ENCODE measurements at places on chromosomes 1 and 21.

GRCh38 chr1:3598051-3598491 is 13.2 kb downstream of the MEGF6 start:
- no peak for DNase-seq

DNA sequence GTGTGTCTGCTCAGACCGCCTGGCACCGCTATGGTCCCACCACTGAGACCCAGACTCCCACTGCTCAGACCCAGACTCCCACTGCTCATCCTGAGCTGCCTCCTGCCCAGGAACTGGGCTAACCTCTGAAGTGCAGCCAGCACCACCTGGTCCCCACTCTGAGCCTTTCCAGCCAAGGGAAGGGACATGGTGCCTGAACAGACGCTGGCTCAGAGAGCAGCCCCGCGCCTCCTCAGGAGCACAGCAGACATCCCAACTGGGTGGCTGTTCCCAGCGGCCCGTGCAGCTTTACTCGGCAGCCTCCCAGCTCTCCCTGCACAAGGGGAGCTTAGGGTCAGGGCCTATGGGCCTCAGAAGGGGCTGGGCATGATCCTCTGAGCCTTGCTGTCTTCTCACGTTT is 27.8 kb upstream of the CNTN2 start:
- no peak for DNase-seq

GRCh38 chr1:229296541-229296941 is 25.6 kb downstream of the RAB4A start:
- DNase-seq: no peak

DNA sequence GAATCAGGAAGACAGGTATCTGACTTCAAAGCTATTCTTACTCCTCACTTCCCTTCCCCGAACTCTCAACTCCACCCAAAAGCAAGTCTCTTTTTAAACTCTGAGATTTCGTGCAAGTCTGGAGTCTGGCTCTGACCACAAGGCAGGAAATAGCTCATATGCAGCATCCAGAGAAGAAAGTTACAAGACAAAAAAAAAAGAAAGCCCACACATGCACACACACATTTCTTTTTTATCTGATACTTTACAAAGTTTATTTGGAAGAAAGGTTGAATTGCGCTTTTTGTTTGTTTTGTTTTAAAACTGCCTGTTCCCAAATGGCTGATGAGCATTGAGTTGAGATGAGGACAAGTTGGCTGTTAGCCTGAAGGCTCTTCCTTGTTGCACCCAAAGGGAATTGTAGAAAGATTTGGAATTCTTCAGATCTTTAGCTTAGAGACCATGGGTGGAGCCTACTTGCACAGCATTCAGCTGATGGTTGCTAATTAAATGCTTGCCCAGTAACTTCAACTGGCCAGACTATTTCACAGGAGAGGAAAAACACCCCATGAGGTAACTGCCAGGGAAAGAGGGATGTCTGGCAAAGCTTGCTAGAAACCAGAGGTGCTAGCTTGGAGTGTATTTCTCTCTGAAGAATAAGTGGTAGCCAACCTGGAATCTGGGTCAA is 490.3 kb downstream of the TTLL7 start:
- DNase-seq: no peak

GRCh38 chr1:8307628-8308027 is 10.3 kb upstream of the SLC45A1 start:
- DNase-seq: no peak

DNA sequence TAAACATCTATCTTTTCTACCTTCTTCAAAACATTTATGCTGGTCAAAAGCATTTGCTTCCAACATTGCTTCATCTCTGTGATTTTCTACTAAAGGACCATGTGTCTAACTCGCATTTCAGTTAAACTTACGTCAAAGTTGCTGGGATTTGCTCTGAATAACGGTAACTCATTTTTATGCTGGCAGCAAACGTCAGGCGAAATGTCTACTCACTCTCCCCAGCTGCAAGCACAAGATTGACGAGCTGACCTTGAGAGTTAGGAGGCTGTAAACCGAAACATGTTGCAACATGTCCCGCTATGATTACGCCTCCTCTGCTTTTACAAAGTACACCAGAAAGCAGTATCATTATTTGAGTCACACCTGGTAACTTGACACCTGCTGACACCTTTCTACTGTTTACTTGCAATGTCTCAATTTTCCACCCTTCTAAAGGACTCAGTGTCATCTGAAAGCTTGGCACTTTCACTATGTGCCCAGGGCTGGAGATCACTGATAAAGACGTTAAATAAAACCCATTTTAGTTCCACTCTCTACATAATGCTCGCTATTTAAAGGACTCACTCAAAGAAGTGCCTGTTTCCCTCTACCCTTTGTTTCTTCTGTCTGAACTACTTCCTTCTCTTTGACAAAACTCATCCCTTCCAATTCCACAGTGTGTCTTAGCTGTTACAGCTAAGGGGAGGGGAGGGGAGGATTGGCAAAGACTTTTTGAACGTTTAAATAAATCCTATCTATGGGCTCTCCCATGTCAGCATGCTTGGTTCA is 111.9 kb downstream of the PTPN14 start:
- DNase-seq: peak; percentile 39

GRCh38 chr1:222040121-222040805 is 298.4 kb upstream of the DUSP10 start:
- no peak for DNase-seq

- DNase-seq: no peak
These were observed 57.9 kb upstream of the ADARB1 start for GRCh38 chr21:45016406-45017038.

- no peak for DNase-seq
These were observed 70.9 kb downstream of the RRAGC start for GRCh38 chr1:38788341-38789336.

GRCh38 chr21:34630536-34631143 is 15.7 kb upstream of the RCAN1 start:
- no peak for DNase-seq

DNA sequence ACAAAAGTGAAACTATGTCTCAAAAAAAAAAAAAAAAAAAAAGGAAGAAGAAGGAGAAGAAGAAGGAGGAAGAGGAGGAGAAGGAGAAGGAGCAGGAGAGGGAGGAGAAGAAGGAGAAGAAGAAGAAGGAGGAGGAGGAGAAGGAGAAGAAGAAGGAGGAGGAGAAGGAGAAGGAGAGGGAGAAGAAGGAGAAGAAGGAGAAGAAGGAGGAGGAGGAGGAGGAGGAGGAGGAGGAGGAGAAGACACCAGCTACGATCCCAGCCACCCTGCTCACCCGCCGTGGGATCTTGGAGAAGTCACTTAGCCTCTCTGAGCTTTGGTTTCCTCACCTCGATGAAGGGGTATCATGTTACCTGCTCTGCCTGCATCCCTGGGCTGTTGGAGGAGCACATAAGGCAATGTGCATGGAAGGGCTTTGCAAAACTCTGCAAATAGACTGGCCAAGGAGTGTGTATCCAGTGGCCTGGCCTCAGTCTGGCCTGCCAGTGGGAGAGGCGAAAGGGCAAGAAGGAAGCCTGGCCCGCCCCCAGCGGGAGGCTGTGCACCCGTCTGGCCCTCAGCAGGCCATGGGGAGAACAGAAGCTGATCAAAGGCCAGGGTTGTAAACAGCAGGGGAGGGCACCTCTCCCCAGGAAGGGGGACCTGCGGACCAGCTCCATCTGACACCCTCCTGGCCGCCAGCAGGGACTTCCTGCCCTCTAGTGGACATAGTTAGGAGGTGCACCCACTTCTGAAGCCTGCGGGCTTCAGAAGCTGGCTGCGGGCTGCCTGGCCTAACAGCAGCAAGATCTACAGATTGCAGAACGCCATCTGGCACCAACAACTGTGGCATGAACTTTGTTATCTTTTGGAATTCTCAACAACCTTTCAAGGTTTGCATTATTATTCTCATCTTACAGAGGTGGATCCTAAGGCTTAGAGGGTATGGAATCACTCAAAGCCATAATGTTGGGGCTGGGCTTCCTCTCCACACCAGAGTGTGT is 19.2 kb upstream of the CDK18 start:
- peak; percentile 67 for DNase-seq

- DNase-seq: peak; percentile 52
These were observed 10.8 kb upstream of the TIAM1 start for GRCh38 chr21:31354604-31355443.

- DNase-seq: no peak
These were observed 3.5 kb downstream of the DHCR24 start for GRCh38 chr1:54883349-54884102.

DNA sequence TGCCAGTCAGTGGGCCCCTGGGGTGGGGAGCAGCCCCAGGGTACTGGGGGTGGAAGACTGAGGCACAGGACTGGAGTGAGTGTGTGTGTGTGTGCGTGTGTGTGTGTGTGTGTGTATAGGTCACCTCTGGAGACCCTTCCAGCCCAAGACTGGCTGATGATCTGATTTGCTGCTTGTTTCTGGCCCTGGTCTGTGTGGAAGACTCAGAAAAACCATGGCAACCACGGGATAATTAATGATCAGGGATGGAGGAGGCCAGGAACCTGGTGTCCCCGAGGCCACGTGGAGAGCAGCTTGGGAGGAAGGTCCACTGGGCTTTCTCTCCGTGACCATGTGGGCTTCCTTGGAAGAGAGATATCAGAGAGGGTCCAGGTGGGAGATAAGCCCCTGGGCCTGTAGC is 4.8 kb upstream of the ACTL8 start:
- no peak for DNase-seq

DNA sequence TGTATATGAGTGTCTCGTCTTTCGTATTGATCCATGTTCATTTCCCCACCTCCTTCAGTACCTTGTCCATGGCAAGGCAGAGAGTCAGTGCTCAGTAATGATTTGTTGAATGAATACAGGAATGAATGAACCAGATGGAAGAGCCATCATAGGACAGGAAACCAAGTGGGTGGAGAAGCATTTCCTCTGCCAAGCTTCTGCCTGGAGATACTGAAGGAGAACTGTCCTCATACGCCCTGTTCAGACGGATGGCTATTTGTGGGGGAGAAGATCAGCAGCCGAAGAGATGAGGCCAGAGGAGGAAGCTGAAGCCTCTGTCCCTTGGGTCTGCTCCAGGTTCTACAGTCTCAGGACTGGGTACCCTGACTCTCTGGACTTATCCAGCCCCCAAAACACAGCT is 5.8 kb downstream of the FAM43B start:
- no peak for DNase-seq

DNA sequence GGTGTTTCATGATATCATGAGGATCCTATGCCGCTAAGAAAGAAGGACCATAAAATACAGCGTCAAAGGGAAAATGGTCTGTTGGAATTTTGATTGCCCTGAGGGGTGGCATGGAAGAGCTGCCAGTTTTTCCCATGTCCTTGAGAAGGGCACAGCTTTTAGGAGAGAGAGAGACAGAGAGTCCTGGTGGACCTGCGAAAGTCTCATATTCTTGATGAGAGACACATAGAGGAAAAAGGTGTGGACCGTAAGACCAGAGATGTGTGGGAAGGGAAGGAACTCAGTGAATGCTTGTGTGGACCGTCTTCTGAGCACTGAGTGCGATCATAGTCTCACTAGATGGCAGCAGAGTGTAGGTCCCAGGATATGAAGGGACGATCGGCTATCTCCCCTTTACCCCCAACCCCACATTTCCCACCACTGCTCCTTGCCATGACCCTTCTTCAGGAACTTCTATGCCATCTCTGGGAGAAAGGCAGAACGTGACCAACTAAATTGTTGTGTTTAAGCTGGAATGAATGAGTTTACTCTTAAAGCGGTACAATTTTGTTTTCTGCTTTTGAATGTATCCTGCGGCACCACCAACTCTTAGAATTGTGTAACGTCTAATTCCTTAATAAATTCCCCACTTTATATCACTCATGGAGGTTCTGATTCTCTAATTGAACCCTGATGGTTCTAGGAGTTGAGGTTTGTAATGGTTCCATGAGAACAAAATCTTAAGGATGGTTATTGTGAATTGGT is 117.7 kb downstream of the CTH start:
- no peak for DNase-seq

GRCh38 chr1:220369511-220369910 is 97.3 kb upstream of the RAB3GAP2 start:
- no peak for DNase-seq

- DNase-seq: no peak
These were observed 62.1 kb downstream of the PCNT start for GRCh38 chr21:46385846-46386733.

DNA sequence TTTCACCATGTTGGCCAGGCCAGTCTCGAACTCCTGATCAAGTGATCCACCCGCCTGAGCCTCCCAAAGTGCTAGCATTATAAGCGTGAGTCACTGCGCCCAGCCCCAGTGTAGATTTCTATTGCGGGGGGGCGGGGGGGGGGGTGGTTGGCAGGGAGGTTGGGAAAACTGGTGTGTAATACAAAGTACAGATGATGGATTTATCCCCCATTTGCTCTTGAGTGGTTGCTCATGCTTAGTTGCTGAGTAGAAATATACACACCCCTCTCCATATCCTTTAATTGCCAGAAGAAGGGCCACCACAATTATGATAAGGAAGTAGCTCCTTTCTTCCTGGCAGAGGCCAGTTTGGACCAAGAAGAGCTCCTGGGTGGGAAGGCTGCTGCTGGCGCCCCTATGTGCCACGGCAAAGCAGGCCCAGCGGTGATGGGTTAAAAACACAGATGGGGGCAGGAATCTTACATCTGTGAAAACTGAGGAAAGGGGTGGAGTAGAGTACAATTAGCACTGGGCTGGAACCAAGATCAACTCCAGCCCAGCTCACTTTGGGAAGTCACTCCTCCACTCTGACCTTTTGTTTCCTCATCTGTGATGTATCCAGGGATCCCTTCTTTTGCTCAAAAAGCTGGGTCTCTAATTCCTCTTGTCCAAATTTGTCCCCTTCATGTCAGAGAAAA is 55.2 kb downstream of the MRPL37 start:
- no peak for DNase-seq

GRCh38 chr1:89023026-89023425 is 360 bp upstream of the GBP3 start:
- DNase-seq: no peak

- DNase-seq: peak; percentile 45
These were observed 26.3 kb upstream of the IER5 start for GRCh38 chr1:181061891-181062835.

DNA sequence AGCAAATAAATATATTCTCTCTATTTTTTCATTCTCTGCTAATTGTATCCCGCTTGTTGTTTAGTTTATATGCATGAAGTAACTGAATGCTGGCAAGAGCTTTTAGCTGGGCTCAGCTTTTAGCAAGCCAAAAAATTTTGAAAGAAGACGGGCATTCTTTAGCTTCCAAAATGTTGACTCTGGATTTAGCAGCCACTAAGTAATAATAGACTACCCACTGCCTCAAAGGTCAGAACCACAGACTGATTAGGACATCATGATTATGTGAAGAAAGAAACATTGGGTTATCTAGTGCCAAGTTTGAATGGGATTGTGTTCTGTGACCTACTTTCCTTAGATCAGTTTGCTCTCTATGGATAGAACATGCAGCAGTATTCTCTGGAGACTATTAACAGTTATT is 80.3 kb upstream of the DPH5 start:
- no peak for DNase-seq

- DNase-seq: no peak
These were observed 14.3 kb upstream of the SIPA1L2 start for GRCh38 chr1:232644209-232644608.

GRCh38 chr1:246318036-246318359 is 189.1 kb downstream of the SMYD3 start:
- DNase-seq: no peak

Measured in activated CD4-positive, CD25-positive, alpha-beta regulatory T cell treated with anti-CD3 and anti-CD28 coated beads, Interleukin-2, amount 50 U/mL, for 72 hours (primary cell).